ENCODE measurements at places on chromosomes 2 and 18.

DNA sequence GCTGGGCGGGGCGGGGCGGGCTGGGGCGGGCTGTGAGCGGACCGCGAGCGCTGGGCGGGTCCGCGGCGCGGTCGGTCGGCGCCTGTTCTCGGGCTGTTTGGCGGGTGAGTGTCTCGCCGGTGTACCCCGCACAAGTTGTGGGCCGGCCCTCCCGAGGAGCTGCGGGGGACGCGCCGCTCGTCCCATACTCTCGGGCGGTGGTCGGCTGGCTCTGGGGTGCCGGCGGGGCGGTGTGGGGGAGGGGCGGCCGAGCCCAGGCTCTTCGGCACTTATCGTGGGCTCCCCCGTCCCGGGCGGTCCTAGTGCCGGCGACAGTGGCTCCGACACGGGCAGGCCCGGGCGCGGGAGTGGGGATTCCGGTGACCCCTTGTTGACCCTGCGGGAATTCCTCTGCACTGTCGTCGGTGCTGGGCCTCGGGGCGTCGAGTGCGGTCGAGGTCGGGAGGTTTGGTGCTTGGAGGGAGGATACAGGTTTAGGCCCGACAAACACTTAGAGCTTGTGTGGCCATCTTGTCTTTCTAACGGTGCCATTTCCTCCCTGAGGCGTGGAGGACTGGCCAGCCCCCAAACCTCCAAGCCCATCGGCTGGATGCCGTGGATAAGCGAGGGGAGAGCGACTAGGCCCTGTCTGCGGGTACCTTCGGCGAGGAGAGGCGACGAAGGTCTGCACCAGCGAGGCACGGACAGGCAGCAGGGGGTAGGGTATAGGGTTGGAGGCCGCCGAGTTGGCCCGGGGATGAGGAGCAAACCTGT, at the start of gene SEPTIN2:
SEPTIN2 (plus strand) TSS at position 47 of the 753 bp plus-strand sequence. CDS start 8,308 bp downstream, outside the sequence.
- no peak for DNase-seq

DNA sequence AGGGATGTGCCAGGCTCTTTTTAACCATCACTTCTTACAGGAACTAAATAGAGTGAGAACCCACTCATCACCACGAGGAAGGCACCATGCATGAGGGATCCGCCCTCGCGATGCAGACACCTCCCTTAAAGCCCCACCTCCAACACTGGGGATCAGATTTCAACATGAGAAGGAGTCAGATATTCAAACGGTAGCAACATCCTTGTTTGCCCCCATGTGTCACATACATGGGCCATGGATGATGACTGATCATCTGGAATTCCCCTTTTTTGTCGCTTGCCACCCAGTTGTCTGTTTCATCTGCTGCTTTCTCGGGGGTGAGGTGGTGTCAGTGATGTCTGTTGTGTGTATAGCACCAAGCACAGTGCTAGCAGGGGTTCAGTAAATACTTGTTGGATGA, 57.9 kb downstream of the NCK2 start:
- DNase-seq, result no peak

GRCh38 chr18:42228581-42228980, 273.5 kb downstream of the PIK3C3 start:
- DNase-seq, result no peak

- DNase-seq, result no peak
Measured at GRCh38 chr18:44735096-44735495, 54.4 kb downstream of the SETBP1 start.

DNA sequence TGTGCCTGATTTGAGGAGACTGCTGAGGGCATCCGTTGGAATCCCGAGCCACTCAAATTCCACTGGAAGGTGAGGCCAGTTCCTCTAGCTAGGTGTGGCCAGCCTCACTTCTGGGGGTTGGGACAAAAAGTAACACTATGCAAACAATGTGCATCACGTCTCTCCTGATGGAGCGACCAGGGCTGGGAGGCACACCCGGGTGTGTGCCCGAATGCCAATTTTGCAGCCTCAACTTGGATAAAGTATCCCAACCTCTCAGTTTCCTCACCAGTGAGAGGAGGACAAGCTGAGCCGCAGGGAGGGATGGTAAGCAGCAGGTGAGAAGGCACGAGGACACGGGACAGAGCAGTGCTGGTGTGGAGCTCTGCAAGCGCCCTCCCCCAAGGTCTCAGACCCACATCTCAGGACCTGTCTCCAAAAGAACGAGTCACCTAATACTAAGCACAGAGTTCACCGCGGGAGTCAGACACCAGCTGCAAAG, 218.3 kb downstream of the HAUS1 start:
- no peak for DNase-seq

- no peak for DNase-seq
Measured at GRCh38 chr2:100240386-100240785, 81.9 kb downstream of the LONRF2 start.

- no peak for DNase-seq
Measured at GRCh38 chr18:42030586-42031182, 75.7 kb downstream of the PIK3C3 start.
